ENCODE measurements at places on chromosomes 7 and 10. TPM values are rescaled to one million over a fixed set of nuclear protein-coding genes. Genes with fewer than 3 reads are reported as not detected.
A peak's percentile ranks its signal among the peaks of the same experiment; 100 is the strongest.

DNA sequence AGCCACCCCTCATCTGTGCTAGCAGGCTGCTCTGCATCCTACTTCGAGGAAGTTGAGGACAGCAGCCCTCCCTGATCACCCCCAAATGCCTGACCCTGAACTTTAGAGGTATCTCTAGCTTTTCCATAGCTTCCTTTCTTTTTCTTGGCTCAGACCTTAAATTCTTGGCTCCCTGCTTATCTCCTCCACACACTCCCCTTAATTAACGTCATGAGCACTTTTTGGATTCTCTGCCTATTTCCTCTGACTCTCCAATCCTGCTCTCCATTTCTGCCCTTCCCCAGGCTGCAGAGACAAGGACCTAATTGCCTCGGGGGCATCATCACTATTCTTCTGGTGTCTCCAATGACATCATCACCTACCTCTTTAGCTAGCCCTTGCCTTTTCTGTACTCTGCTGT, 40.8 kb upstream of the SEC61G start:
- peak; percentile 32 for DNase-seq

FRMD4A gene
- 51.1 TPM for total RNA-seq

CRPPA gene
- total RNA-seq = 2.8 TPM

GRCh38 chr10:78556705-78557432, 511.9 kb upstream of the ZMIZ1 start:
- DNase-seq = no peak

DNA sequence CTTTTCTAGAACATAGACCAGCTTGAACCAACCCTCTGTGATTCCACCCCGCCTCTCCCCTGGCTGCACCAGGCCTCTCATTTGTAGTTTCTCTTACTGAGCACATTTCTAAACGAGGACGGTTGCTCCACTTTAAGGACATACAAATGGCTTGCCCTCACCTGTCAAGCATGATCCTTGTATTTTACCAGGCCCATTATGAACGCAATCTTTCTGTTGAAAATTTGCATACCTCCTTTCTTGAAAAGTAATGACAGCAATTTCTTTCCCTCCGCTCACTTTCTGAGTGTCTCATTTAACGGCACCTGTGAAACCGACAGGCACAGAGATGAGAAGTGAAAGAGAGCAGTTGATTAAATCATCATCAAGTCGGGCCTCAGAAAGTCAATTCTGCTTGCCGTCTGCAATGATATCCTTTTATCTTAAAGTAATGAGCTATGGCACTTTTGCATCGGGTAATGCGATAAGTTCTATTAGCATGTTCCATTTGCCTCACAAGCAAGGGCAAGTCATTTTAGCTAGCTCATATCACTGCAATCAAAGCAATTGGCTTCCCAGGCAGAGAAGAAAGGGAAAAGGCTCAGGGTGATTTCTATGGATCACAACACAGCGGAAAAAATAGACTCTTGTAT, 705.6 kb upstream of the GALNT17 start:
- DNase-seq = no peak

- DNase-seq = peak; percentile 14
Measured at GRCh38 chr10:24210501-24210900, 1.6 kb downstream of the KIAA1217 start.

GRCh38 chr7:150307904-150308303, 15.3 kb upstream of the LRRC61 start:
- DNase-seq = no peak

DENND2A gene
- 26.9 TPM for total RNA-seq

DNA sequence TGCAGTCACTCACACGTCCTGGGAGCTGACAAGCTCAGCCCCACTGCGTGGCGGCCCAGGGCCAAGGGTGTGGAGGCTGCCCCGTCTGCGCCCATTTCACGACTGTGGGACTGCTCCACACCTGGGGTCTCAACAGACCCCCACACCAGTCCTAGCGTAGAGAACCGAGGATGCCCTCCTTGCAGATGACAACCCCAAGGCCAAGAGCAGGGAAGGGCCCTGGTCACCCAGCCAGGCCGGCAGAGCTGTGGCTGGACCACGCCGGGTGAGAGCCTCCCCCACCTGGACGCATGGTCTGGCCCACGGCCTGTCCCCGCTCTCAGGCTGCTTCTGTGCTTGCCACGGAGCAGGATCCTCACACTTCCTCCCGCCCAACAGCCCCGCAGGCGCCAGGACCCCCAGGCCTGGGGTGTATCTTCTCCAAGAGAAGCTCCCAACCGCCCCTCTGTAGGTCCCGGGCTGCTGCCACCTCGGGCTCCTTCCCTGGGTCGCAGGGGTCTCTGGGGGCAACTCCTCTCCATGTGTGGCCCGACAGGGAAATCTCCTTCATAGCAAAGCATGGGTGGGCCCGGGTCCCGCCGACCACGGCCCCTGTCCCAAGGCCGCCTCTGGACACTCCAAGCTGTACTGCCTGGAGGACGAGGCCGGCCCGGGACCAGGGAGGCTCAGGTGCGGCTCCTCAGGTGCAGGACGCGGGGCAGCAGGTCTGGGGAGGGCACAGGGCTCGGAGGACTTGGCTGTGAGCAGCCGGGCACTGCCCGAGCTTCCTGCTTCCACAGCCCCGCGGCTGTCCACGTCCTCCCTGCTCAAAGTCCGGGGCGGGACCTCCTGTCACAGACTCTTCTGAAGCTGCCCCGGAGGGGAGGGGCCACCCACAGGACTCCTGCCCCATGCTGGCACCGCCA, 88.8 kb downstream of the FOXL3 start:
- DNase-seq = peak; percentile 28

TSPAN13 gene
- 5.5 TPM for total RNA-seq

DNA sequence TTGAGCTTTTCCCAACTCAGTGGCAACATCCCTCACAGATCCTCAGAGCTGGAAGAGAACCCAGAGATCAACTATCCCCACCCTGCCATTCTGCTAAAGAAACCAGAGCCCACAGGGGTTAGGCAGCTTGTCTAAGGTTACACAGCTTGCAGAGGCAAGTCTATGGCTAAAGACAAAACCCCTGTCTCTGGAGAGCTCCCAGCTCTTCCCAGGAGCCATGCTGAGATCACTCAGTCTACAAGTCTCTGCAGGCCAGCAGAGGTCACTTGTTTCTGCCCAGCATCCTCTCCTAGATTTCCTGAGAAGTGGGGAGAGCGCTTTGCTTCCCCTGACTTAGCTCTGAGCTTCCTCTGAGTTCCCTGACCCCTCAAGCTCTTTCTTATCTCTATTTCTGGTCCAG, 28.5 kb upstream of the LOXL4 start:
- DNase-seq = no peak

- DNase-seq = no peak
Measured at GRCh38 chr10:124384591-124385190, 34.0 kb downstream of the OAT start.

DNA sequence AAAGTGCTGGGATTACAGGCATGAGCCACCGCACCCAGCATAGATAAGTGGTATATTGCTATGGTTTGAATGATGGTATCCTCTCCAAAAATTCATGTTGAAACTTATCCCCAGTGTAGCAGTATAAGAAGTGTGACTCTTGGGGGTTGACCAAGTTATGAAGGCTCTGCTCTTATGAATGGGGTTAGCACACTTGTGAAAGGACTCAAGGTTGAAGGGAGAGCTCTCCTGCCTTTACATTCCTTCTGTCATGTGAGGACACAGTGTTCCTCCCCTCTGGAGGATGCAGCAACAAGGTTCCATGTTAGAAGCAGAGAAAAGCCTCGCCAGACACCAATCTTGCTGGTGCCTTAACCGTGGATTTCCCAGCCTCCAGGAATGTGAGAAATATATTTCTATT, 58.0 kb downstream of the ADK start:
- DNase-seq = no peak

All from RPMI7951 (cell line).